ENCODE measurements at places on chromosomes 2 and 18. TPM values are rescaled to one million over a fixed set of nuclear protein-coding genes. Genes with fewer than 3 reads are reported as not detected.

Gene FAM237A
- not detected for total RNA-seq

Gene DRC1
- total RNA-seq: not detected

Gene TUBA4B
- not detected for total RNA-seq

Gene UXS1
- total RNA-seq: 7.5 TPM

Gene IL18R1
- total RNA-seq: 7.6 TPM

Gene G6PC2
- not detected for total RNA-seq

Gene FSHR
- not detected for total RNA-seq

Gene RBMS1
- total RNA-seq: 9.3 TPM

Gene CD8A
- 0.81 TPM for total RNA-seq

Gene ECEL1
- 0.48 TPM for total RNA-seq

Gene ALK
- not detected for total RNA-seq

Gene CD28
- total RNA-seq: 1.5 TPM

Gene HOXD13
- total RNA-seq: not detected

GRCh38 chr2:122843503-122843902, 1088.1 kb downstream of the TSN start:
- DNase-seq: no peak

GRCh38 chr2:74841641-74842040, 7.7 kb downstream of the HK2 start:
- no peak for DNase-seq

- no peak for DNase-seq
Measured at GRCh38 chr18:55886886-55887285, 298.9 kb upstream of the TCF4 start.

DNA sequence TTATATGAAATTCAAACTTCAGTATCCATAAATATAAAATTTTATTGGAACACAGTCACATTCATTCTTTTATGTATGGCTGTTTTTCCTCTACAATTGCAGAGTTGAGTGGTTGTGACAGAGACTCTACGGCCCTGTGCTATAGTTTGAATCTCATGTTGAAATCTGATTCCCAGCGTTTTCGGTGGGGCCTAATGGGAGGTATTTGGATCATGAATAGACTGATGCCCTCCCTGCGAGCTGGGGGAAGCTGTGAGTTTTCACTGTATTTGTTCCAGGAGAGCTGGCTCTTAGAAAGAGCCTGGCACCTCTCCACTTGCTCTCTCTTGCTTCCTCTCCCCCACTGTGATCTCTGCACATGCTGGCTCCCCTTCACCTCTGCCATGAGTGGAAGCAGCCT, 1.7 kb downstream of the PFN4 start:
- DNase-seq: no peak

GRCh38 chr18:64037812-64038414, 68.0 kb downstream of the SERPINB8 start:
- DNase-seq: no peak

- DNase-seq: no peak
Measured at GRCh38 chr2:101197215-101197745, 46.1 kb upstream of the TBC1D8 start.

GRCh38 chr2:43136876-43137275, 89.5 kb downstream of the ZFP36L2 start:
- no peak for DNase-seq

- no peak for DNase-seq
Measured at GRCh38 chr2:18356676-18357075, 203.8 kb downstream of the RDH14 start.

GRCh38 chr2:121150126-121150525, 134.9 kb downstream of the TFCP2L1 start:
- DNase-seq: no peak

- no peak for DNase-seq
Measured at GRCh38 chr18:49894517-49895226, 81.3 kb upstream of the ACAA2 start.

DNA sequence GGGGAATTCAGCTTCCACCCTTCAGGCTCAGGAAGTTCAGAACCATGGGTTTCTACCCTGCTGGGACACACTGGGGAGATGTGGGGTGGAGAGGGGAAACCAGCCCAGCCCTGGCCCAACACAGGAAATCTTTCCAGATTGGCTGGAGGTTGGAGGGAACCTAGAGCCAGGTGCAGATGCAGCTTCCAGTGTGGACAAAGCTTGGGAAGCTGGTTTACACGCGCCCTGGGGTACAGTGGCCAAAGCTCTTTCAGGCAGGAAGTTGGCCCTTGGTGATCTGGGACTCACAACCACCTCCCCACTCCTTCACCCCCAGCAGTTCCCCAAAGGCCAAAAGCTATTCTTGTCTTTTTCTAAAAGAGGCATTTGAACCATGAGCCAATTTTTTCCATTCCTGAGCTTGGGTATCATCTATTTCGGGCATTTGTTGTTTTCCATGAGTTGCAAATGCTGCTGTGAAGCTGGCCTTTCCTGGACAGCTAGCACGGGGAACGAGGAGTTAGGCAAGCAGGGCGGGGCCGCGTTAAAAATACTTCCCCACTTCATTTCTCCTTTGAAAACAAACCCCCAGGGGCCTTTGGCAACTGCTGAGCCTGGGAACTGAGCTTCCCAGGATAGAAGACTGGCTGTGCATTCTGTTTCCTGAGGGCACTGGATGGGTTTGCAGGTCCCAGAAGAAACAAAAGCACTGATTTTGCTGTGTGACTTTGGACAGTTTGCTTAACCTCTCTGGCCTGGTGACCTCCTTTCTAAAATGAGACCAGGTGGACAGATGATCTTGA, 3.1 kb upstream of the ARID5A start:
- DNase-seq: no peak

- no peak for DNase-seq
Measured at GRCh38 chr2:134980639-134981038, 62.0 kb downstream of the CCNT2 start.

DNA sequence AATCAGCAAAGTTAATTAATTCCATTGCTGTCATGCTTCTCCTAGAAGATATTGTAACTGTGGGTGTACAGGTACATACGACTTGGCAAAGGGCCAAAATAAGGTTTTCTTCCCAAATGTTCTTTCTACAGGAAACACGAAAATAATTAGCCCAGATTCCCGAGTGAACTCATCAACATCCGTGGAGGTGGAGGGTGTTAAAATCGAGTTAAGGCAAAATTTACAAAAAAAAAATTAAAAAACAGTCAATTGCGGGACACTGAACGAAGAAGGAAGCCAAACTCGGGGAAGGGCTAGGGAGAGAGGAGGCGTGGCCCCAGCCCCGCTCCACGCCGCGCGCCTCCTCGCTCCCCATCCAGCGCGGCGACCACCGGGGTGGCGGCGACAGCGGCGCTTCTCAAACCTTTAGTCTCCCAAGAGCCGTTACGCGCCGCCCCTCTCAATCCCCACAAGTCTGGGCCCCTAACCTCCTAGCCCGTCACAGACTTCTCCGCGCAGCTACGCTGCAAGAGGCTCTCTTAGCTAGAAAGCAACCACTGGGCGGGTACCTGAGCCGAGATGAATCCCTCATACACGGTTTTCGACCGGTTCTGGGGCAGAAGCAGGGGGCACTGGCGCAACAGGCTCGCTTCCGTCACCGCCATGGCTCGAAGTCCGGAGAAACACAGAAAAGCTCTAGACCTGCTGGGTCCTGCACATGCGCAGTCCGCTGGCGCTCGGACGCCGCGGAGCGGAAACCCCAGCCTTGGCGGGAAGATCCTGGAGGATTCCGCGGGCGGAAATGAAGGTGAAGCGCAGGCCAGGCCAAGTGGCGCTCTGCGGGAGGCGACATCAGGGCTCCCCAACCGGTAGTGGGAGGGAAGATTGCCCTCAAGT, at the start of gene FANCL:
FANCL (minus strand) TSS at position 656 of the 876 bp plus-strand sequence; CDS start at position 644, 12 bp downstream.
- peak; percentile 95 for DNase-seq

DNA sequence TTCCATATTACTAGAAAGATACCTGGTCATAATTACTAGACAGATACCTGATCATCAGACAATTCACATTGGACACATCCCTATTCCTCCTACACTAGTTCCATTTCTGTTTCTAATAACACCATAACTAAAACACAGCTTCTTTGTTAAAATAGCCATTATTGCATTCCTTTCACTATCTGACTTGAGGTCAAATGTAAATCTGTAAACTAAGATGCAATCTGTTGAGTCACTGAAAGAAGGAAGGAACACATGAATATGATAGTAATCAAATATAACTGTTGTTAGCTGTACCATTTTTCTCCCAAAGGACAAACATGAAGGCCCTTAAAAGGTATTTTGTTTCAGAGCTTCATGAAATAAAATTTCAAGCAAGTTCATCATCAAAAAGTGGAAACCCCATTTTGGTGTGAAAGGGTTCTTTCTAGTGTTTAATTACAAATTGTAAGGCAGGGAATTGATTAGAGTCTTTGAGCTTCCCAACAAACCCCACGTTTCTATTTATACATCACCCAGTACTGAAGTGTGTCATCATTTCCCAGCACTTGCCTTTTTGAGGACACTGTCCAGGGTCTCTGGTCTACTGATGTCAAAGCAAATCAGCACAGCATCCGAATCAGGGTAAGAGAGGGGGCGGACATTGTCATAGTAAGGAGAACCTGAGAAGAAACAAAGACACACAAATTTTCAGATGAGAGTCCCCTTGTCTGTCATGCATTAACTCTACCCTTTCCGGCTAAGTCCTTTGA, 13.0 kb downstream of the RND3 start:
- DNase-seq: no peak

GRCh38 chr2:1817256-1818051, 73.1 kb upstream of the PXDN start:
- peak; percentile 84 for DNase-seq

- DNase-seq: no peak
Measured at GRCh38 chr18:61464551-61465142, 131.4 kb downstream of the CDH20 start.

DNA sequence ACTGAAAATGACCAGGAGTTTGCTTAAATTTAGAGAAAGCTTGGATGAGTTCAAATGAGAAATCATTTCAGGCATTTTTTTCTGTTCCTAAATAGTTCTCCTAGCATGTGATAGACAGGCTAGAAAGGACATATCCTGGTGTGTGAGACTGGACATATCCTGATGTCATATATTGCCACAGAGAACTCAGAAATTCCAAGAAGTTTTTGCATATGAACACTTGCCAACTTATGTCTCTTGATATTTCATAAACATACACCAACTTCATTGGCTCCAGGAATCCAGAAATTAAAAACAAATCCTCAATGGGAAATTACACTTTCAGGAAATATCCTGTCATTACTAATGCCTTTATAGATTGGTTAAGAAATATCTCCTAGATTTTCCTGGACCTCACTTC, 2.9 kb upstream of the SERPINB4 start:
- no peak for DNase-seq

- DNase-seq: no peak
Measured at GRCh38 chr18:25399554-25399953, 47.6 kb upstream of the ZNF521 start.

DNA sequence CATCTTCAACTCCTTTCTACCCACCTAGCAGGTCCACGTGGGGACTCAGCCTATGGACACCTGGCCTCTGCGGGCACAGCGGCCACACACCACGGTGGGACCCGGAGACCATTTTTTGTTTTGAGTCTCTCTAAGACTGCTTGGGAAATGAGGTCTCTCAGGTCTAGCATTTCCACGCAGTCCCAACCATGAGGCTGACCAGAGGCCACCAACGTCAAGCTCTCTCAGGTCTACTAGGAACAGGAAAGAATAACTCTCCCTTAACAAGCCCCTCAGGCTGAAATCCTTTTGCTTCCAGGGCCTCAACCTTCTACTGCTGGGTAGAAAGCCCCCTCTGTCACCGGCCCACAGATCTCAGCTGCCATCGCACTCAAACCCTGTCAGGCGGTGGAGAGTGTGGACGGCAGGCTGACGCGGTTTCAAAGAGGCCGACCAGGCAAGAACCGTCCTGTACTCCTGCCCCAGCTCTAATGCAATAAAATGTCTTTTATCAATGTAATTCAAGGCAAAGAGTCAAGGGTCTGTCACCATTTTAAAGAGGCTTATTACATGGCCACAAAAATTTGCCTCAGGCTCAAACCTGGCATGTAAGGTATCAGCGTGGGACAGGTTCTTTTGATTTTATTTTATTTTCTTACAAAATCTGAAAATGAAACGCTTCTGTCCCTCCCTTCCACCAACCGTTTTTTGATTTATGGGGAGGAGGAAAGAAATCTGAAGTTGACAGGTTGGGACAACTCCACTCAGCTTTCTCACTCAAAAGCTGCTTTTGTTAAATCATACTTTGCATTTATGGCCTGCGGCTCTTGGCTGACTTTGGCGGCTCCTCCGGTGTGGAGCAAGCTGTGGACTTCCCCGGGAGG, 74.0 kb downstream of the BCL11A start:
- DNase-seq: no peak

Data from left lobe of liver (tissue), 2 donors.